ENCODE measurements at places on chromosomes 4 and X.

GRCh38 chr4:77045490-77045889 lies 30.3 kb downstream of the CCNI start:
- DNase-seq: no peak

- DNase-seq: no peak
These were observed 100.9 kb downstream of the LNX1 start for GRCh38 chr4:53490161-53490956.

- no peak for DNase-seq
These were observed 124.9 kb downstream of the CBLL2 start for GRCh38 chrX:22397566-22397965.

DNA sequence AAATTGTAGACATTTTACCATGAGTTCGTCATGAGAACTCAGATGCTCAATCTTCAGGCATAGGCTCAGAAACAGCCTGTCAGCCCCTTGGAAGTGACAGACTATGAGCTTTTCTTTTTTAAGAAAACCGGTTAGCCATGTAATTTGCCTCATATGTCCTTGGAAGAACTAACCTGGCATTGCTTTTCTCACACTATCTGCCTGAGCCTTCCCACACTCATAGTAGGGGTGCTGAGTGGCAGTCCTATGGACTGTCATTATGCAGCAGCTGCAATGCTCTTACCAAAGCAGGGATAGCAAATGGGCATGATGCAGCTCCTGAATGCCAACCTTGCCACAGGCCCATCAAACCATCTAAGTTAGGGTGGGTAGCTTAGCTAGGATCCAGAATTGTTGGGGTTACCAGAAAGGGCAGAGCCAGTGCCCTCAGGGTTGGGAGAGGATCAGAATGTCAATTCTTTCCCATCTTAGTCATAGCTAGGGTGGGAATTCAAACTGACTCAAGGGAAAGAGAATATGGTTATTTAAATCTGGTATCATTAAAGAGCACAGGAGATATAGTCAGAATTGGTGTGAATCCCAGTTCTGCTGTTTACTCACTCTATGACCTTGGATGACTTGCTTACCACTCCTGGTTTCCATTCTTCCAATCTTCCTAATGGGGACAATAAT lies 230.6 kb upstream of the CPEB2 start:
- no peak for DNase-seq

DNA sequence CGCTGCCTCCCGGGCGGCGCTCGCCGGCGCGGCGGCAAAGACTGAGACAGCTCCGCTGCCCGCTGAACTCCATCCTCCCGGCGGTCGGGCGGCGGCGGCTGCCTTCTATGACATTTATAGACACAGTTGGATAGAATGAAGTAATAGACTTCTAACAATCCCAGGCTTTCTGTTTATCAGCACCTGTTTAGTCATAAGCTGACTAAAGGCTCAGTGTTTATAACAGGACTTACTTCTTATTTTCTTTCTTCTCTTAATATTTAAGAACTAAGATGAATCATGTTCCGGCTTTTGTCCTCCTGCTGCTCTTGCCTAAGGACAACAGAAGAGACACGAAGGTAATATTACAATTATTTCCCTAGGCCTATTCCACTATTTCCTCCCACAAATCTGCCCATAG lies 3.9 kb downstream of the ARL13A start:
- no peak for DNase-seq

DNA sequence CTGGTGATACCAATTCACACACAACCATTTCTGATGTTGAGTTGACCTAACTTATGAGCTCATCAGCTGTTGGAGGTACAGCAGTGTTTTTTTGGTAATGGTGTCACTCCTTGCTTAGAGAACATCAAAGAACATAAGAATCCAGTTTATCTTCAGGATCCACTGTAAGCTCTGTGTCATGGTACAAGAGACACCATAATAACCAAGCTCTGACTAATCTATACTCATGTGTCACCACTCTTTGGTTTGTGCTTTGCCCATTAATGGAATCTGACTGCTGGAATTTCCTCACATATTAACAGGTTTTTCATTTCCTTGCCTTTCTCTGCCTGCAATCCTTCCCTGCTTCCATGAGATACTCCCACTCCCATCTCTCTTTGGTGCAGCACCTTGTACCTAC lies 735.1 kb upstream of the LCORL start:
- no peak for DNase-seq

DNA sequence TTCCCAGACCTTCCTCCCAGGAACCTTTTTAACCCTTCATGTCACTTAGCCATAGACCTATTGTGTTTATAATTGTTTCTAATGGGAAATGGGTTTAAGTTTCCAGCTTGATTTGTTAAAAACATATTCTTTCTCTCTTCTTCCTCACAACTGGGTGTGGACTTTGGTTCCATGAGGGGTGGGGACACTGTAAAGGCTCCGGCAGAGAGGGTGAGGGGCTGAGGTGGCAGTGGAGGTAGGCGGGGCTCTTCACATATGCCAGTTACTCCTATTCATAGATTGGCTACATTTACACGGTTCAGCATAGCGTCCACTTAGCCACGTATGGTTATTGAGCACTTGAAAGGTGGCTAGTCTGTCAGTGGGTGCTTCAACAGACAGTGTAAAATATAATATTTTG lies 7.8 kb downstream of the INTS6L start:
- no peak for DNase-seq

GRCh38 chrX:71514367-71515037 lies 18.4 kb upstream of the OGT start:
- no peak for DNase-seq

GRCh38 chr4:6126971-6127745 lies 73.2 kb downstream of the JAKMIP1 start:
- DNase-seq: no peak

GRCh38 chrX:15469613-15470012 lies 23.5 kb downstream of the PIR start:
- no peak for DNase-seq

GRCh38 chr4:79272126-79272525 lies 53.7 kb downstream of the NAA11 start:
- DNase-seq: no peak

DNA sequence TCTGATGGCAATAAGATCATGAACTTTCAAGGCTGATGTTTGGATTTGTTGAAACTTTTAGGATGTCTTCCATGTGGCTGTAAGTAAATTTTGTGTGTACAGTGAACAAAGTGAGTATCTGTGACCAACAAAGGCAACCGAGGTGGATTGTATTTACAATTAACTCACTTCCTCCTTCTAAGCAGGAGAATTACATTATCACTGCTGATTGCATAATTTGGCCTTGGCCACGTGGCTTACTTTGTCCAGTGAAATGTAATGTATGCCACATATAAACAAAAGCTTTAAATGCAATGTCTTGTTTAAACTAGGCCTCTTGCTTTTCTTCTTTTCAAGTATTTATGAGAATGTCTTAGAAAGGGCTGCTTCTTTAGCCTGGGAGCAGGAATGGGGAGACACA lies 66.3 kb upstream of the MAD2L1 start:
- DNase-seq: no peak

GRCh38 chrX:136260776-136261175 lies 9.6 kb upstream of the MAP7D3 start:
- DNase-seq: no peak

- peak; percentile 3 for DNase-seq
These were observed 7.0 kb upstream of the TRPC5OS start for GRCh38 chrX:111868726-111869638.

DNA sequence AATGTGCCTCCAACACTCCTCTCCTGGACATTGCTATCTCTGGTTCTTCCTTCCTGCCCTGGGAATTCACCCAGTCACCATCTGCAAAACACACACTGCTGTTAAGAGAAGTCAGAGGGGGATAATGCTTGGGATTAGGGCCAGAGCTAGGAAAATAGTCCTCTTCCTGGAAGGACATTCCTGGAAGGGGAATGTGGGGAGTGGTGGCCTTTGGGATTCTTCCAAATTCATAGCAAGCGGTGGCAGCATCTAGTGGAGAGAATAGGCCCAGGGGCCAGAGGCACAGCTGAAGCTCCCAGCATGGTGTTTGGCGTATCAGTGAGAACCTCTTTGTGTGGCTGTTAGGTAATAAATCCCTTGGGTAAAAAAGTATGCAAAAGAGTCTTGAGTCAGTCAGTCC lies 34.3 kb downstream of the SHROOM4 start:
- no peak for DNase-seq

DNA sequence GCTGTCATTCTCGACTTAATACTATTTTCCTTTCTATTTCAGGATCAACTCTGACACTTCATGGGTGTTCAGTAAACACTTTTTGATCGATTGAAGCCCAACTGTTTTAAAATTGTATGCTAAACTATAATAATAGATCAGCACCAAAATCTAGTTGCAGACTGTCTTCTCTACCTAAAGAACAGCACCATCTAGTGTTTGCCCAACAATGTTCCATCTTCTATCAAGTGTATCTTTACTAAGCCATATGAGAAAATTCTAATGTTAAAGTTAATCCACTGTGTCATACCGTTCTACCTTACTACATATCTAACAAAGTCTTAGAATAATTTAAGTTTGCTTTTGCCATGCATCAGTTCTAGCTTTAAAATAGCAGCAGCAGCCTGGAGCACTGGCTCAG lies 113.0 kb upstream of the PRDX4 start:
- peak; percentile 19 for DNase-seq

DNA sequence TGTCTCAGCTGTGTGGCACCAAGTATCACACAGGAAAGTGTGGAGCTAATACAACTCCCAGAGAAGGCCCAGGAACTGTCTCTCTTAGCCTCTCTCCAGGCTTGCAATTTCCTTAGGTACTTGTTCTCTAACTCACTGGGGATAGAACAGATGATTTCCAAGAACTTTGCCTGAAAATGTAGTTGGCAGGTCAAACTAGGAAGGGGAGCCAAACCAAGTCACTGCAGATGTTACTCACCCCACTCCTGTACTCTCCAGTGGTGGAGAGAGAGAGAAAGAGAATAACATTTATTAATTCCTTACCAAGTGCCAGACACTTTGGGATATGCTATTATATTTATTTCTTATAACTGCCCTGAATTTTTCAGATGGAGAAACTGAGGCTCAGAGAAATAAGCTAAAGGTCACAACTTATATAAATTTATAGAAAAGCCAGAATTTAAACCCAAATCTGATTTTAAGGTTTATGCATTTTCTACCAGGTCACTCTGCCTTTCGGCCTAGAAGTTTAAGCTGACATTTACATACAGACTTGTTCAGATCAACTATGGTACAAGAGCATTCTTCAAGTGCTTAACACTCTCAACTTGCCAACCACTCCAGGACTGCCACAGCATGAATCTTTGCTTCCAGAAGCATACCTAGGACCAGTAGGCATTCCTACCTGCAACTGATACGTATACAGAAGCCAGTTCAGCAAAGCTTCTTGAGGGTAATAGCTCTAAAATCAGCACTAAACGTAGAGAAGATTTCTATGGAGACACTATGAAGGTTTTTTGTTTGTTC lies 248.6 kb upstream of the ETNPPL start:
- DNase-seq: no peak

DNA sequence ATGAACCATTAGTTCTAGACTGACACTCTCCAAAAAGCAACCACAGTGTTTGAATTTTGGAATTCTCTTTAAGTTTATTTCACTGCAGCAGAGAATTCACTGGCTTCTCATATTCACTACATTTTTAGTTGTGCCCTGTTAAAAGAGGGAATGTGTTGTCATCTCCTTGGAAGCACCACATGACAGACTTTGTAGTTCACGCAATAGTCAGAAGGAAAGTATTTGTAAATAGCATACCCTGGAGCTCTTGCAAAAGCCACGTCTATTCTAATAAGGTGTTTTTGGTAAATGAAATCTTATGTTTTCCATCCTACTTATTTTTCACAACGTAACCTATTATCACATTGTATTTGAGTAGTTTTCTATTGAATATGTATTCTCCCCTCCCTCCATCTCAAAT lies 25.8 kb downstream of the DOCK11 start:
- DNase-seq: no peak

- DNase-seq: no peak
These were observed 255.6 kb upstream of the UGT8 start for GRCh38 chr4:114343015-114343414.

DNA sequence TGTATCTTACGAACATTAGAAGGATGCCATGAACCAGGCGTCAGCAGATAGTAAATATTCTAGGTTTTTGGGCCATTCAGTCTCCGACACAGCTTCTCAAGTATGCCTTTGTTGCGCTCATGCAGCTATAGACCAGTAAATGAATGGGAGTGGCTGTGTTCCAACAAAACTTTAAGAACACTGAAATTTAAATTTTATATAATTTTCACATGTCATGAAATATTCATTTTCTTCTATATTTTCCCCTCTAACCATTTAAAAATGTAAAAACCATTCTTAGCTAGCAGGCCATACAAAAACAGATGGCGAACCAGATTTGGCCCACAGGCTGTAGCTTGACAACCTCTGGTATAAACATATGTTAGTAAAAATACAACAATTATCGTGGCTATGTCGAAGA lies 151.8 kb upstream of the KIT start:
- DNase-seq: no peak

DNA sequence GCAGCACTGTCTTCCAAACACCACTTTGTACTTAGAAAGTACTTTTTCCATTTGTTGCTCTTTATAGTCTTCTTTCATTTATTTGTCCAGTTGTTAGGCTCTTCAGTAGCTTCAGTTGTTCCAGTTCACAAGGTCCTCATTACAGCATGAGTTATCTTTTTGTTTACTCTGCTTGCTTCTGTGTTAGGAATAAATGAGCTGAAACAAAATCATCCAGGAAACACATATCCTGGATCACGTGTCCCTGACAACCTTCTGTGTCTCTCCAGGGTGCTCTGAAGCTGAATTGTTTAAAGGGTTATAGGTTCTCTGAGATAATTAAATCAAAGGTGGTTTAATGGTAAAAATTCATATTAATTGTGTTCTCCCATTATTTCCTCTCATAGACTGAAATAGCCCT lies 19.9 kb upstream of the KLHL8 start:
- DNase-seq: peak; percentile 78

GRCh38 chrX:42714981-42715700 lies 62.8 kb downstream of the PPP1R2C start:
- peak; percentile 5 for DNase-seq

DNA sequence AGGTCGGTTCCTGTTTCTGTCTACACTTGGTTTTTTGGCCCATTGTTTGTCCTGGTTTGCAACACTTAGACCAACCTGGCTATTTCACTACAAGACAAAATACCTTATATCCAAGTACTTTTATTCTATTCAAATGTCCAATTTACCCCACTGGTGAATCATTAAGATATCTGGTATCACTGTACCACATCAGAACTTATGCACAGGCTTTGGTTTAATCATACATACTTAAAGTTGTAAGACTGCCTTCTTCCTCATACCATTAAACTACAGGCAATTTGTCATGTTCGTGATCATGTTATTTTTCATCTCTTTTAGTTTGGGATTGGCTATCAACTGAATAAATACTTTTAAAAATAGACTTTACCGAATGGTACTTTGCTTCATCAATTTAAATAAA lies 53.0 kb upstream of the ATOH1 start:
- no peak for DNase-seq

DNA sequence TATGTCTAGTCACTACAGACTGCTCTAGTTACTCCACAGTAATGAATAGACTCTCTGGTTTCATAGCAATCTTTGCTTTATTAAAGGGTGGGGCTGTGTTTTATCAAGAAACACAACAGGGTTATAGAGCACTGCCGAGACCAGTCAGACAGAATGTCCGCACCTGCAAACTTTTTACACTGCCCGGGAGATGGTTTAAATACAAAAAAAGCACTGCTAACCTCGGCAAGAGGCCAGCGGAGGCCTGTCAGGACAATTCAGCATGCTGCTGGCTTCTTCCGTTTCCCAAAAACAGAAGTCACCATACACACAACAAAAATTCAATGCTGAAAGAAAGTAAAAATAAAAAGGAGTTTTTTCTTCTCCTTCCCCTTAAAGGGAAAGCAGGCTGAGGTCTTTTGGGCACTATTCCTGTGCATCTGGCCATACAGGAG lies 67.4 kb downstream of the IRF2 start:
- DNase-seq: no peak

GRCh38 chr4:19722404-19722803 lies 529.3 kb upstream of the SLIT2 start:
- DNase-seq: no peak

All from NCI-H510A treated with DMSO at 0.1 percent for 48 hours (cell line).